CD8-positive, alpha-beta memory T cell (primary cell): ENCODE measurements at places on chromosomes 4 and X. TPM values are rescaled to one million over a fixed set of nuclear protein-coding genes. Genes with fewer than 3 reads are reported as not detected.

GRCh38 chr4:7872264-7872771 lies 67.3 kb downstream of the AFAP1 start:
- no peak for DNase-seq

GRCh38 chrX:154396973-154397887 lies 947 bp upstream of the RPL10 start:
- DNase-seq = peak; percentile 53

- no peak for DNase-seq
Measured at GRCh38 chrX:72309297-72310071, 3.8 kb upstream of the CITED1 start.

DNA sequence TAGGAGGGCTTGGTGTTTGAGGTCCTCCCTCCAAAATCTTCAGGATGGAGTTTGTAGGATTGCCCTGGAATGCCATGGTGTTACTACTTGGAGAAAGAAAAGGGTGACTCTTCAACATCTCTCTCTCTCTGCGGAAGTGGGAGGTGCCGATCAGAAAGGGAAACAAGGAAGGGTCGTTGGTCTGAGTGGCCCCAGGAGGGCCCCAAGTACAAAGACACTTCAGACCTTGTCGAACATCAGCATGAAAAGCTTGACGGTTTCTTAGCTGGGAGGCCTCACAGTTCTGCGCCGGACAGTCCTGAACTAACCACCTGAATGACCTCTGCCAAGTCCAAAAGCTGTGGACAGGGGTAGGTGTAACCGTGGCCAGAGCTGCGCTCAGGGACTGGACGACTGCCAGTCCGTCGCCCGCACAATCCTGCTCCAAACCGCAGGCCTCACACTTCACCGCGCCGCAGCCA lies 646 bp upstream of the GSX2 start:
- DNase-seq = no peak

GRCh38 chr4:88158489-88159228 lies at the start of gene ABCG2:
ABCG2 (minus strand) TSS chr4:88158639; CDS start chr4:88139995, 18,644 bp downstream.
- peak; percentile 21 for DNase-seq

DNA sequence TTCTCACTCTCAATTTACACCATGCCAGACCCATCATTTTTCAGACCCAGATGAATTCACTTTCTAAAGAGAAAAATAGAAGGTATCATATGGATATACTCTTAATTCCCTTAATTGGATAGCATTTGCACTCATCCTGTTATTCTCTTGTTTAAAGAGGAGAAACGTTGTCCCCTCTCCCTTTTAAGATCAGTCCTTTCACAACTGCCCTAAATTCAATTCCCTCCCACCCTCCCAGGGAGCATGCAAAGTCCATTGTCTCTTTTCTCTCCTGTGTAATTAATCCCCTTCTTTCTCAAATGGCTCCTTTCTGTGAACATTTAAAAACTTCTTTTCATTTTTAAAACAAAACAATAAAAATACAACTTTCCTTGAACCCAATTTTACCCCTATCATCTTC lies 124.7 kb upstream of the TLL1 start:
- DNase-seq = no peak

- peak; percentile 37 for DNase-seq
Measured at GRCh38 chrX:154036513-154036912, 16.8 kb upstream of the IRAK1 start.

DNA sequence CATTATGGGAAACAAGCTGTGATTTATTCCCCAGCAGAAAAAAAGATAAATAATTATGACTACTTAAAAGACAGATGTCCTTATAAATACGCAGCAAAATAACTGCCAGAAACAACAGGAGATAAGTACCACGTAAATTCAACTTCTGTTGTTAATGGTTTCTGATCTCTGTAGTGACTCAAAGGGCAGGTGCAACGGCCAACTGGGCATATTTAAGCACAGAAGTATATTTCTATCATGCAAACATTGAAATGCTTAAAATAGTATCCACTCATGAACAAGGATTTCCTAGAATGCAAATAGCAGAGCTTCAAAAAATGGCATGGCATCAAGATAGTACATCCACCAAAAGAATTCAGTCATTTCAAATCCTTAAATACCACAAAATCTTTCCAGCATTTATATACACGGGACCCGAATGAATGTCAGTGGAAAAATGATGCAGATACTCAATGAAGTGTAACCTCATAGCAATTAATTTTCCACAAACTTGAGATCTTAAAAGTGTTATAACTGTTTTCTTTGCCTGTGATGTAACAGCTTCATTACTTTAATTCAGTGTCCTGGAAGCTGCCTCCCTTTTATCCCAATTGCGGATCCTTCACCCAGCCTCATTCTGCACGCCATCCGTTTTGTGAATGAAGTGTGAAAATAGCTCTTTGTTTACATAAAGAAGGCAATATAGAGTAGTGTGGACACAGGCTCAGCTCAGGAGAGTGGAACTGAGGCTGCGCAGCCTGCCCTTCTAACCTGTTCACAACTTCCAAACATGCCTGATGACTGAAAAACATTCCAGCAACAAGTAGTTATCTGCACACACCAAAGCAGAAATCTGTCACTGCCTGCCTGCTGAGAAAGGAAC lies 10.2 kb downstream of the PDGFC start:
- DNase-seq = no peak

DNA sequence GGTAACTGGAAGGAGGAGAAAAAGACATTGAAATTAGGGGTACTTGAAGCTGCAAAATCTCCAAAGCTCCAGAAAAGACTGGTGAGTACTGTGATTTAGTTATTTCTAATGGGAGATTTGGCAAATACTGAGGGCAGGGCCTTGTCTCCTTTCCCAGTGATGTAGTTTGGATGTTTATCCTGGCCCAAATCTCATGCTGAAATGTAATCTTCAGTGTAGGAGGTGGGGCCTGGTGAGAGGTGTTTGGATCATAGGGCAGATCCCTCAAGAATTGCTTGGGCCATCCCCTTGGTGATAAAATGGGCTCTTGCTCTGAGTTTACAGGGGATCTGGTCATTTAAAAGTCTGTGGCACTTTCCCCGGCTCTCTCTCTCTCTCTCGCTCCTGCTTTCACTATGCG lies 33.1 kb upstream of the GK start:
- DNase-seq = no peak

- DNase-seq = no peak
Measured at GRCh38 chr4:108829966-108830492, 67.2 kb upstream of the ETNPPL start.

GRCh38 chr4:107562316-107562715 lies 157.7 kb downstream of the PAPSS1 start:
- DNase-seq = no peak

DNA sequence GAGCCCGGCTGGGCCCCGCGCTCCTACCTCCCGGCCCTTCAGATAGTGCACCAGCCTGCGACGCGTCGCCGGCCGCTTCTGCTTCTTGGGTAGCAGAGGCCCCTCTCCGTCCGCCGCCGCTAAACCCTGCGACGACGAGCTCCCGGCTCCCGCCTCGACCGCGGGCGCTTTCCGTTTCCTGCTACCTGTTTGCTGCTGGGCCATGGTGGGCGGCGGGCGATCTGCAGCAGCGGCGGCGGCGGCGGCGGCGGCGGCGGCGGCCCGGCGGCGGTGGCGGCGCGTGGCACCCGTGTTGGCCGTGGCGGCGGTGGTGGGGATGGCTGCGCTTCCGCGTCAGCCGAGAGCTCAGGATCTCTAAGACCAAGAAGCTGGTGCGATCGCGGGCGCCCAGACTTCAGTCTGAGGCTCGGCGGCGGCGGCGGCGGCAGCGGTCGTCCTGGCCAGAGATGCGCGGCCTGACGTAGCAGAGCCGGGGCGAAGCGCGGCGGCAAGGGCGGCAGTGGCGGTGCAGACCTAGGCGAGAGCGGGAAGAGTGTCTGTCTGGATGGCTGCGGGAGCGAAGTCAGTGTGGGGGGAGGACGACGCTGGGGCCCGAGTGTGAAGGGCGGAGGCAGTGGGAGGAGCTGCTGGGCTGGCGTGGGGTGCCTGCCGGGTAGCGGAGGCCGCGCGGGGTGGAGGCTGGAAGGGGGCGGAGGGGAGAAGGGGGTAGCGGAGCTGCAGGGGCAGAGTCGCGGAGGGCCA lies at the start of gene DCAF12L2:
TSS of gene DCAF12L2 (minus strand) at position 569 of the 741 bp plus-strand sequence. CDS start at position 204, 365 bp downstream.
- no peak for DNase-seq

DNA sequence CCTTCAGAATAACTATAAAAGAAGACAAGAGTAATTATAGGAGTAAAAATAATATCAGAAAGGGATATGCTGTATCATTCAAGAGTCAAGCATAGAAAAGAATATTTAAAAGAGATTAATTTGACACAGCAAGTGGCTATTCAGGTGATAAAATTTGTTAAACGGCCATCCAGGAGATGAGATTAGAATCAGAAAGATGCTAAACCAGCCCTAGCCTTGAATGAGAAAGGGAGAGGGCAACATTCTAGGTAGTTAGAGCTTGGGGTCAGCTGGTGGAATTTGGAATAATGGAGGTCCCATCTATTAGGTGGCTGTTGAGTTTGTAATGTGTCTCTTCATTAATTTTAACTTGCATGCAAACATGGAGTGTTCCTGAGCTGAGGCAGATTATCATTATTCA lies 350.5 kb upstream of the PABPC4L start:
- no peak for DNase-seq

DNA sequence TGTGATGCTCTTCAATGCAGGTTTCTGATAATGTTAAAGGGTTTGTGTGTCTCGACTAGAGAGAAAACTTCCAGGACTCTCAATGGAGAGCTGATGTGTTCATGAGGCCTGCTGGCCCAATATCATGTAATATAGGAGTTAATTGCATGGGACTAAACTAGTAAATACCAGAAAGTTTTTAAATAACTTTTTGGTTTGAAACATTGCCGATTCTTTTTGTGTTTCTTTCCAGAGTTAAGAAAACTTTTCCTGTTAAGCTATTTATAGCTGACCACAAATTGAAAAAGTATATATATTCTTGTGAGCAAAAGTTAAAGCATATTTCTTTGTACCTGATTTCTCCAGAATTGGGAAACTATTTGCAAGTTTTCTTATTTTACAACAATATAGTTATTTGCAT lies 49.7 kb downstream of the FAM9B start:
- no peak for DNase-seq

DNA sequence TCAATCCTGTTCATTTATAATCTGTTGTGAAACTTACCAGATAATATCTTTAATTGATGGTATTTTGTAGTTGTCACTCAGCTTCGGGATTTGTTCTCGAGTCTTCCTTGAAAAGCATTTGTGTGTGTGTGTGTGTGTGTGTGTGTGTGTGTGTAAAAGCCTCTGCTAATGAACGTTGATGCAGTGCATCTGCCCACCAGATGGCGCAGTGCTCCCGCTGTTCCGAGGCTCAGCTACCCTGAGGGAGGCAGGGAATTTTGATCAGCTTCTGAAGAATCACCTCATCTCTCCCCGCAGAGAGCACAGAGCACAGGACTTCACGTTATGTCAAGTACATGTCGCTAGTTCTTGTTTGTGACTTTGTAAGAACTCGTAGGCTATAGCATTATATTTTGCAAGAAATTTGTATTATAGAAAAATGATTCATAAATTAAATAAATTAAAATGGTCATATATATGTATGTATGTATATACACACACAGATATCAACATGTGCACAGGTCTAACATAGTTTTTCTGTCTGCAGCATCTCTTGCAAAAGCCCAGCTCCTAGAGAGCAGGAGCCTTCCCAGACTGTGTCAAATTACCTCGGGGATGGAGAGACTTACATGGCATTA lies 316.7 kb upstream of the IGFBP7 start:
- no peak for DNase-seq

- no peak for DNase-seq
Measured at GRCh38 chr4:95181996-95182306, 366.8 kb downstream of the UNC5C start.

- no peak for DNase-seq
Measured at GRCh38 chr4:108345862-108346817, 177.4 kb upstream of the LEF1 start.

- DNase-seq = no peak
Measured at GRCh38 chr4:88531549-88531948, 8.0 kb upstream of the PYURF start.

DNA sequence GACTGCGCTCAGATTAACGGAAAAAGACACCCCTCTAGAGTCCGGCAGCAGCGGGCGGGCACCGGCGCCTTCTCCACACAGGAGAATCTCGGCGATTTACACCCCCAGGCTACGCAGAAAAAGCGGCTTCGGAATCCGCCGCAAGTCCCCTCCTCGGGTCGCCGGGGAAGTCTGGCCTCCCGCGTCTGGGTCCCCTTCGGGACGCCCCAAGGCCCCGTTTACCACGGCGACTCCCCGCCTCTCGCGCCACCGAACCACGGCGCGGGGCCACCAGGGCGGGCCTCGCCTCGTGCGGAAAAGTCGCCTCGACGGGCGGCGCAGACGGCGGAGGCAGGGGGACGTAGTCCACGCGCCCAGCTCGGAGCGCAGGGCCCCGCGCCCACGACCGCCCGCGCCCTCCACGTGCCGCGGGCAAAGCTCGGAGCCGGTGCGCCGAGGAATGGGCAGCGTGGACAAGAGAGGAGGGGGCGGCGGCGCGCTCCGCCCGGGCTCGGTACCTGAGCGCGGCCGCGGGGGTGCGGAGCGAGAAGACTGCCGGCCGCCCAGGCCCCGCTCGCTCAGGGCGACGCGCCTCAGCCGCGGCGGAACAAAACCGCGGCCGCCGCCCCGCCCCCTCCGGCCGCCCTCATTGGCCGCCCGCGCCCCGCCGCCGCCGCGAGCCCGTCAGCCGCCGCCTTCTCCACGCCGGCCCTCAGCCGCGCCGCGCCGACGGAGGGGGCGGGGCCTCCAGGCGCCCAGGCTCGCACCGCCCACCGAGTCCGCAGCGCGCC lies at the start of gene FAM53A:
TSS of gene FAM53A (minus strand) at position 578 of the 770 bp plus-strand sequence. CDS start 15,572 bp downstream, outside the sequence.
- no peak for DNase-seq

- DNase-seq = no peak
Measured at GRCh38 chr4:126396703-126397102, 1081.9 kb downstream of the FAT4 start.

GRCh38 chr4:101065935-101066485 lies 281.3 kb downstream of the PPP3CA start:
- no peak for DNase-seq

DNA sequence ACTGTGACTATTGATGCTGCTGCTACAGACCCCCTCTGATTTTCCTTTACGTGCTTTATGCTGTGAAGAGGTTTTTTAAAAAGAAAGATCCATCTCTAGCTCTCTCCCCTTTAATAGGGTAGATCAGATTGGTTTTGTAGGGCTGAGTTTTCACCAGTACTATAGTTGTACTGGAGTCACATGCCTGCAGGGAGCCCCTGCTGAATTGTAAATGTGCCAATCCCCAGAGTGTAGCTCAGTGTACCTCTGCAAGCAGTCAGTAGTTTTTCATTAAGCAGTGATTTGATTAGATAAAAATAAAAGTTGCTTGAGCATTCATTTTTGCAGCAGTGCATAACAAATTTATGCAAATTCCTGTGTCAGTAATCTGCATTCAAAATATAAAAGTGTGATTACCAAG lies 179.2 kb downstream of the IL1RAPL2 start:
- DNase-seq = no peak

GRCh38 chr4:122508083-122508482 lies 51.6 kb upstream of the IL2 start:
- no peak for DNase-seq

The SPRY1 gene
- 40.8 TPM for total RNA-seq

The SHROOM4 gene
- total RNA-seq = not detected

The AADAT gene
- total RNA-seq = not detected

The PABPC1L2A gene
- total RNA-seq = not detected

The XPNPEP2 gene
- total RNA-seq = 0.29 TPM

The CCDC158 gene
- not detected for total RNA-seq

The MAGED4 gene
- 0.59 TPM for total RNA-seq

The DACH2 gene
- total RNA-seq = not detected

The SRPK3 gene
- not detected for total RNA-seq

The CABS1 gene
- total RNA-seq = not detected

The LONRF3 gene
- total RNA-seq = 1.8 TPM

The COL25A1 gene
- total RNA-seq = not detected
